Cardiac muscle cell (in vitro differentiated cells and primary cell): ENCODE measurements at places on chromosomes 12 and 14. TPM values are rescaled to one million over a fixed set of nuclear protein-coding genes. Genes with fewer than 3 reads are reported as not detected.

- H3K4me1 ChIP-seq = peaks cover 22% of the 10 kb centered on the region
- H3K4me3 ChIP-seq = no peak overlapping the region
- peak; percentile 78 for DNase-seq
- no peaks in the 10 kb centered on the region for H3K27me3 ChIP-seq
- no peaks in the 10 kb centered on the region for H3K36me3 ChIP-seq
Observed at GRCh38 chr12:76037130-76038103, 5.8 kb upstream of the PHLDA1 start.

Gene TCL1B
- not detected in 2 replicates for total RNA-seq

DNA sequence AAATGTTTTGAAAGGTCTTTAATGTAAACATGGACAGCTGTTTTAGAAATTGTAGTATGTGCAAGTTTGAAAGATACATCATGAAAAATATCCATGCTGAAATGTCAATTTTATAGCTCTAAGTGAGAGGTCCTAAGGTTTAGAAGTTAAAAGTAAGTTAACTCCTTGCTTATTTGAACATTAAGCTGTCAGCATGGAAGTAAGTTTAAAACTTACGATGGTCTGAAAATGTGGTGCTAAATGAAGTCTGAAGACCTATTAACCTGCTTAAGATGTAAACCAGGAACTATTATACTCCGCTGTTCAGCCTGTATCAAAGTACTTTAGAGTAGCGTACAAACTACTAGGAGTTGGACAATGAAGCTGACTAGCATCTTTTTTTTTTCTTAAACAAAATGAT, 1082.4 kb downstream of the TMTC2 start:
- H3K27ac ChIP-seq = no peak overlapping the region
- no peaks in the 10 kb centered on the region for H3K36me3 ChIP-seq
- H3K27me3 ChIP-seq = no peaks in the 10 kb centered on the region
- DNase-seq = no peak
- H3K4me1 ChIP-seq = peaks cover 5% of the 10 kb centered on the region

Gene RPAP3
- 13.9 and 24.9 TPM in 2 replicates for total RNA-seq

- no peaks in the 10 kb centered on the region for H3K36me3 ChIP-seq
- H3K4me3 ChIP-seq = no peak overlapping the region
- no peak for DNase-seq
- H3K27ac ChIP-seq = no peak overlapping the region
Observed at GRCh38 chr12:52217223-52217622, 15.8 kb upstream of the KRT7 start.

GRCh38 chr14:99880651-99881420, 87.6 kb downstream of the EML1 start:
- peaks cover 7% of the 10 kb centered on the region for H3K4me1 ChIP-seq
- no peak for DNase-seq
- no peak overlapping the region for H3K4me3 ChIP-seq
- H3K27me3 ChIP-seq = peaks cover 7% of the 10 kb centered on the region
- H3K27ac ChIP-seq = no peak overlapping the region
- no peaks in the 10 kb centered on the region for H3K36me3 ChIP-seq

Gene ANAPC7
- 37.2 and 55.4 TPM in 2 replicates for total RNA-seq

GRCh38 chr14:75383721-75384120, 44.1 kb upstream of the JDP2 start:
- DNase-seq = no peak
- no peaks in the 10 kb centered on the region for H3K27me3 ChIP-seq
- H3K36me3 ChIP-seq = no peaks in the 10 kb centered on the region
